Activated CD8-positive, alpha-beta memory T cell treated with anti-CD3 and anti-CD28 coated beads for 4 hours (primary cell): ENCODE measurements at places on chromosomes 6 and 20.

DNA sequence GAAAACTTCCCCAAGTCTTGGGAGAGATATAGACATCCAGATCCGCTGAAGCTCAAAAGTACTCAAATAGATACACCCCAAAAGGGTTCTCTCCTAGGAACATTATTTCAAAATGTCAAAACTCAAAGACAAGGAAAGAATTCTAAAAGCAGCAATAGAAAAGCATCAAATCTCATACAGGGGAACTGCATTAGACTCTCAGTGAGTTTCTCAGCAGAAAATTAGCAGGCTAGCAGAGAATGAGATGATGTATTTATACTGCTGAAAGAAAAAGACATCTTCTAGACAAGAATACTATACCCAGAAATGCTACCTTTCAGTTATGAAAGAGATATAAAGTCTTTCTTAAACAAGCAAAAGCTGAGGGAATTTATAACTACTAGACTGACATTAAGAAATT lies 75.5 kb upstream of the RIMS1 start:
- DNase-seq, result no peak

DNA sequence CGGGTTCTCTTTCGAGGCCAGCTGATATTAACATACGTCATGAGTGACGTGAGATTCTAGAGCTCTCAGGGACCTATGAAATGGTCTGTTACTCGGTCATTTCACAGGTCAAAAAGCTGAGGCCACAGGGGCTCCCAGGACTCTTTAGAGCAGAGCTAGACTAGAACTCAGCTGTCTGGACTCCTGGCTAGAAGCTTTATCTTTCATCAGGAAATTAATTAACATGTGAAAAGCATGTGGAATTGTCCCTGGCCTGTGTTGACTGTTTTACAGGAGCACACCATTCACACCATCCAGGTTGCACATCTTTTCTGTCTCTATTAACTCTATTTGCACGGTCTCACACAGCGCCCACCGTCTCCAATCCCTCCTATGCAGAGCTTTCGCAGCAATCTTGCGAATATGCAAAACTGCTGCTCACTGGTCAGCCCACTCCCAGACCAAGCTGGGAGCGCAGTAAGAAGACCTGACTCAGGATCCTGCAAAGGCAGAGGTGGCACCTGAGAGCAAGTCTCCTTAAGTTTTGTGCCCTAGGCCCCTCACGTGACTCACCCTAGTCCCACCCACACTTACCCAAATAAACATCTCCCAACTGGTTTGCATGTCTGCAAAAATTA lies 522.5 kb downstream of the CD83 start:
- no peak for DNase-seq

GRCh38 chr6:108633436-108633835 lies 72.7 kb downstream of the FOXO3 start:
- DNase-seq, result no peak

GRCh38 chr6:119201480-119201879 lies 123.0 kb upstream of the FAM184A start:
- no peak for DNase-seq

GRCh38 chr6:4880363-4880762 lies 104.2 kb downstream of the CDYL start:
- DNase-seq, result no peak

GRCh38 chr20:49483696-49484123 lies 1.2 kb upstream of the KCNB1 start:
- DNase-seq, result no peak

DNA sequence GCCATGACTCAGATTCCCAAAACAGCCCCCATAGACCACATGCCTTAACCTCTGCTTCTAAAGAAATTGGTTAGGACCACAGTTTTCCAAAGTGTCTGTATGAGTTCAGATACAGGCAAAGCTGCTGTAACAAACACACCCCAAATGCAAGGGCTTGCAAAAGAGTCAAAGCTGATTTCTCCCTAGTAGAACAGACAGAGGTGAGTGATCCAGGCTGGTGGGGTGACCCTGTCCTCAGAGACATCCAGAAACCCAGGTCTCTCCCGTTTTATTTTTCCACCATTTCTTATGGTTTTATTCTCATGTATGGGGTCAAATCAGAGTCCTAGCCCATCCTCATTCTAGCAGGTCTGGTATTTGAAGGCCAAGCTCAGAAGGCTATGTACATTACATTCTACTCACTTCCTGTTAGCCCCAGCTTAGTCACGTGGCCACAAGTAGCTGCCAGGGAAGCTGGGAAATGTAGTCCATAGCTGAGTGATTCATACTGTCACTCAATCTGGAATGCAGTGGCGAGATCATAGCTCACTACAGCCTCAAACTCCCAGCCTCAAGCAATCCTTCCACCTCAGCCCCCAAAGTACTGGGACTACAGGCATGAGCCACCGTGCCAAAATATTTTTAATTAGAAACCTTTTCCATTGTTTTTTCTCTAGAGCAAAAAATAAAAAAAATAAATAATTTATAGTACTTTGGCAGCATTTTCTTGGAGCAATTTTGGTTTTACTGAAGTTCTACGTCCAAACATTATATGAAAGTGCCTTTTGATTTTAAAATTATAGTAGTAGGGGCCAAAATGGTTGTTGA lies 175.2 kb downstream of the ZMYND8 start:
- no peak for DNase-seq

- DNase-seq, result no peak
Observed at GRCh38 chr20:2303673-2304072, 7.9 kb downstream of the TGM3 start.

DNA sequence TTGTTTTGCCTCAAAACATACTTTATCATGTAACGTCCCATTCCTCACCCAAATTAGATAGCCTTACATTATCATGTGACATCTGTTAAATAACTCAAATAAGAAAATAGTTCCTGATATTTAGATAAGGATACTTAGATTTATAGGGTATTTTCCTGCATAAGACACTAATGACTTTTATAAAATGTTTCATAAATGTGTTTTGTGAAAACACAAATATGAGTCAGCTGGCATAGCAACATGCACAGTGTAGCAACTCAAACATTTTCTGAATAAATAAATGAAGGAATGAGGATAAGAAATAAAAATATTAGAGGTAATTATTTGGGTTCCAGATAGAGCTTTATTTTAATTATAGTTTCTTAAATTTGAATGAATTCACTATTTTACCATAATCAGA lies 460.4 kb upstream of the PLCB4 start:
- DNase-seq, result no peak

DNA sequence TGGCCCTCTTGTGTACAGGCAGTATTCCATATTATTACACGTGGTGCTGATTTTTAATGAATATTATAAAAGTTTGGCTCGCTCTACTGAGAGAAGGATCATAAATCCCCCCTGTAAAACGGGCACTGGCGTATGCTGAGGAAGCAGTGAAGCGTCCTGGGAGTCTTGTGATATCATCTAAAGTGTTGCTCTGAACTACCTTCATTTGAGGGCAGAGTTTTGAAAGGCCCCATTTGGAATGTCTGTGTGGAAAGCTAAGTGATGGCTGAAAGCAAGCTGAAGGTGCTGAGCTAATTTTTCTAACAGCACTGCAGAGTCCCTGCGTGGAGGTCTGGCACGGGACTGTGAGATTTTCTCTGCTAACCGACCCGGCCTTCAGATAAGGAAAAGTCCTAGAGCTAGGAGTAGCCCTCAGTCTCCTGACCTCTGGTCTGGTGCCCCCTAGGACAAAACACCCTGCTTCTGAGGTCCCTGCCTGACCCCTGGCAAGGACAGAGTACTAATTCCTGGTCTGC lies 1.3 kb upstream of the BACH2 start:
- DNase-seq, result no peak

DNA sequence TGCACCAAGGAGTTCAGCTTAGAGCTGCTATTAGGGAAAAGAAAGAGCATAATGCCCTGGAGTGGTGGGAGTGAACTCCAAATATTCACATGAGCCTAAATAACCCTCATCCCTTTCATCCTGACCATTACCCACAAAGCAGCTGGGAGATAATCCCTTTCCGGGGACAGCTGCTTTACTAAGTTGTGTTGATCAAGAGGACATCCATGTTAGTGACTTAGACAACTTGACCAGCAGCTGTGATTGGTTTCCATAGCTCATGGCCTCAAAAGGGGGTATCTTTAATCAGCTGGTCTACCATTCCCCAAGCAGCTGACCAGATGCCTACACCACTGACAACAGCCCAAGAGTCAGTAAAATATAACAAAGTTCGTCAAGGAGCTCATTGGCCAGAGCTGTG lies 75.8 kb upstream of the LY86 start:
- no peak for DNase-seq

DNA sequence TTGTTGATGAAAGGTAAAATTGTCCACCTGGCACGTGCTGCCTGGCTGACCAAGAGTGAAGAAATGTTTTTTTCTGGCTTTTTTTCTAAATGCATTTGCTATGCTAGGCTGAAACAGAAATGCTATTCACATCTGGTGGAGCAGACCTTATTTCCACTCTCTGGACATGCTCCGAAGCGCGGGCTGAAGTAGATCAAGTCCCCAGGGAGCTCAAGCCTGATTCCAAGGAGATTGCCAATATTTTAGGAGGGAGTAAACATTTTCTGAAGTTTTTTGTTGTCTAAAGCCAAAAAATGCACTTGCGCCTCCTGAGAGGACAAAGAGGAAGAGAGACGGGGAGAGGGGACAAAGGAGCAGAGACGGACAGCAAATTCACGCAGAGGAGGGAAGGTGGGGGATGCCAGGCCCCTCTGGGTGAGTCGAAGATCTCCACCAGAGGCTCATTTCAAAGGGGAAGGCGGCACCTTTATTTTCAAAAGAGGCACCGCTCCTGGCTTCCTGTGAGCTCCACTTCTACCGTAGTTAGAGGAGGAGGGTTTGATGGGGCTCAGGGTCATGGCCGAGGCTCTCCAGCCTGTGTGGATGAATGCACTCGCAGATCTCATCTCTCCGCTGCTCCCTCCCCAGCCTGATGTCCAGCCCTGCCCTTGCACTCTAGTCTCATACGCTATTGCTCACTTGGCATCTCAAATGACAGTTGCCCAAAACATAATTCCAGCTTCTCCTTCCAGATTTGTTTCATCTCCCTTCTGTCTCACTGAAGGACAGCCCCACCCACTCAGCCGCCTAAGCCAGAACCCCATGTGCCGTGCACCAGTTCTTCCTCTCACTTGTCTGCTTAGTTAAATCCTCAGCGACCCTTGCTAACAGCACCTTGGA lies 23.1 kb upstream of the SMOC2 start:
- no peak for DNase-seq

- DNase-seq, result no peak
Observed at GRCh38 chr6:92024110-92024509, 1395.2 kb downstream of the EPHA7 start.

DNA sequence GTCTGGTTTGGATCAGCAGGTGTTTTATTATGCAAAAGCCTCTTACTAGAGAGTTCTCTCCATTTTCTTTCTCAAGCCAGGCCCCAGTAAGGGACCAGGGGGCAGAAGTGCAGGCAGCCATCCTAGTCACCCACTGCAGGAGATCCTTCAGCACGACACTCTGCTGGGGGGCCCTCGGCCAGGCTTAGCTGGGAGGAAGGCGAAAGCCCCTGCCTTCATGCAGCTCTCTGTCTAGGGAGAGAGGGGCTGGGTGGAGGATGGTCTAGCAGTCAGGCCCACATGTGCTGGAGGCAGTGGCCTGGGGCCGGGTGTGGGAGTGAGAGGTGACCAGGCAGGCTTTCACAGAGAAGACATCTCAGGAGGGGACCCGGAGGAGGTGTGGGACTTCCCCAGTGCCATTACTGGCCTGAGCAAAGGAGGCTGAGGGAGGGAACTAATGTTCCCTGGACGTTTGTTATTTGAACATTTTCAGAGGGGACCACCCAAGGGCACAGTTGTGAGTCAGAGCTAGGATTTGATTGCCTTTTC lies 33.5 kb upstream of the VSTM2L start:
- DNase-seq, result no peak

DNA sequence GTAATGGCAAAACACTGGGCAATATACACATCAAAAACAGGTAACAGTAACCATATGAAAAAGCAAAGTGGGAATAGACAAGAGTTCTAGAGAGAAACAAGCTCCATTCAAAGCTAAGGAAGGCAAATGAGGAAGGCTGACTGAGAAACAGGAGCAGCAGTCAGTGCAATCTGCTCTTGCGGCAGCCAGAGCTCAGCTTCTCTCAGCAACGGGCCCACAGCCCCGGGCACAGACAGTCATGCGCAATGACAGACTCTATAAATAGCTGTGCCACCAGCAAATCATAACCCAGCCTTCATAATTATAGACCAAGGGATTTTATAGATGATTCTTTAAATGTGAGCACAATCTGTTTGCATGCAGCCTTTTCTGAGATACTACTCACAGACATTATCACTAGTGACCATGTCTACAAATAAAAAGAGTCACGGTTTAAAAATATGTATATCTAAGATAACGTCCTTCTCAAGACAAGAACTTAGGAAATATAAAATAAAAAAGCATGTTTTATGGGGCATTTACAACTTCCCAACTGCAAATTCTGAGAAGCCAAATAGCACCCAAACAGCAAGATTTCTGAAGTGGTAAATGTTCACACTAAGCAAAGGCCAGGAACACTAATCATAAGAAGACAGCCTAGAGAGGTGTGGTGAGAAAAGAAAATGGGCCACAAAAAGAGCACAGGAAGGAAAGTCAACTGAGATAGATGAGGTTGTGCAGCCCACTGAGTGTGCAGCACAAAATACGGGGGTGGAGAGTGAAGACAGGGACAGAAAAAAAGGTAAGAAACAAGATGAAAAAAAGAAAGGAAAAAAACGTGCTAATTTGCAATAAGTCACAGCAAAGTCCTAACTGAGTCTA lies 39.9 kb upstream of the BEND6 start:
- no peak for DNase-seq

DNA sequence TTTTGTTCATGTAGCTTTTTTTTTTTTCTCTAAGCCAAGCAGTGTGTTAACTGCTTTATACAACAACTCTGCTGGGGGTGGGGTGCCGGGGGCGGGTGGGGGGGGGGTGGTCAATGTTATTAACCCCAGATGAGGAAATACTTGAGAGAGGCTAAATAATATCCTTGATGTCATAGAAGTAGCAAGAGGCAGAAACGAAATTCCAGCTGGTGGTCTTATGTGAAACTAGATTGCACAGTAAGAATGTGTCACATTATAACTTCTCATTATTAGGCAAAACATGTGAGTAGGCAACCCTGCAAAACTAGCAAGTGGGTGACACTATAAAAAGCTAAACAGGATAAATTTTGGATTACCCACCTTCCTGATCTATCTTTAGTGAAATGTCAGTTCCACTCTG lies 12.8 kb downstream of the MYLK4 start:
- no peak for DNase-seq

- DNase-seq, result no peak
Observed at GRCh38 chr6:17031961-17032360, 69.9 kb upstream of the STMND1 start.

DNA sequence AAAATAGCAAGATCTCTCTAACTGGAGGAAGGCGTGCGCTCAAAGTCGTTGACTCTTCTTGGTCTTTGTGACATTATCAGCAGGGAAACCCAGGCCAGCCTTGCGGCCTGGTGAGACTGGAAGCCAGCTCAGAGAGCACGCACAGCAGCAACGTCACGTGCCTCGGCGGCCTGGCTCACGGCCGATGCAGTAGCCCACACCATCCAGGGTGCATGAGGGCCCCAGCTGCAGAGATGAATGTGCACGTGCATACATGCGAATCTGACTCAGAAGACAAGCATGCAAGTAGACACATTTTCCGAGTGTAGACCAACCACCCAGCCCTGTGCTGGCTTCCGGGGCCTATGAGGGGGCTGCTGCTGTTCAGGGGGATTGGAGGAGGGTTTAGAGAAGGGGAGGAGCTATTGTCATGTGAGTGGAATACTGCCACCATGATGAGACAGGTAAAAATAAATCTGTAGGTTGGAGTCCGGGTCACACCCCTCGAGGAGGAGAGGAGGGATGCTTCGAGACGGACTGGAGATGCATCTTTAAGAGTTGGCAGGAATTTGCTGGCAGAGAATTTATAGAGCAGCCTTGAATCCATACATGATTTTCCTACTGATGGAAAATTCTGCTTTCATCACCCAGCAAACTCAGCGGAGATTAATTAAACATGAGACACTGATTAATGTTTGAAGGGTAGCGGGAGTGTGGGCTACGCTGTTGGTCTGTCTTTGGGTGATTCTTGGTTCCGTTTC lies 388.2 kb downstream of the CDH4 start:
- no peak for DNase-seq
